Stimulated activated CD4-positive, alpha-beta T cell treated with anti-CD3 and anti-CD28 coated beads, Interleukin-2, amount 100 ng/mL, for 4 hours (primary cell): ENCODE measurements at places on chromosomes 16 and 17.

- DNase-seq: no peak
Observed at GRCh38 chr16:88896238-88897070, 30.0 kb upstream of the PABPN1L start.

DNA sequence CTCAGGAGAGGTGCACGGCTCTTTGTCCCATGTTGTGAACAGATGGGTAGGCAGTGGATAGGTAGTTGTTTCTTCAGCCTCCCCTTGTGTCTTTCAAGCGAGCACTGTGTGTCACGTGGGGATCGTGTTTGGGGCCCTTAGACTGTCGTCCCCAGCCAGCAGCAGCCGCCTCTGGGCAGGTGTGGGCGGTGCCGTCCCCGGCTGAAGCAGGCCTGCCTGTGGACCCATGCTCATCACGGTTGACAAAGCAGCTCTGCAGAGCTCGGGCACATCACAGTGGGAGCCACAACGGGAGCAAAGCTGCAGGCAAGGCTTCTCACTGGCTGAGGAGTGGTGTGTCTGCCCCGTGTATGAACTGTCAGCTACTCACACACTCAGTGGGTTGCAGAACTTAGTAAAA, 4.7 kb upstream of the RPL13 start:
- no peak for DNase-seq

- no peak for DNase-seq
Observed at GRCh38 chr16:7871371-7871770, 538.7 kb downstream of the RBFOX1 start.

- no peak for DNase-seq
Observed at GRCh38 chr16:50449800-50450199, 81.0 kb upstream of the BRD7 start.

DNA sequence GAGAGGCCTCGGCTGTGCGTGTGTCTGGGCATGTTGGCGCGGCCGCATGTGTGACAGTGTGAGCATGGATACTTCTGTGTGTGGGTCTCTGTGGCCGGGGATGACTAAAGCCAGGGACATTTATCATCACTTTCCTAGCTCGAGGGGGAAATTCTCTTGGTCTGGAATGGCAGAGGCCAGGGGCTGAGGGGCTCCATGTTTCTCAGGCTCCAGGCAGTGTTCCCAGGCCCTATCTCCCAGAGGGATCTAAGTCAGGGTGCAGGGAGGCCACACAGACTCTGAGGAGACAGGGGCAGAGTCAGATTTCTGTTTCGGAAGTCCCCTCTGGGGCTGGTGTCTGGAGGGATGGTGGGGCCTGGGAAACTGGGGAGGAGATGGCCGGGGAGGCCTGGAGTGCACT, 23.7 kb upstream of the SPNS2 start:
- no peak for DNase-seq

DNA sequence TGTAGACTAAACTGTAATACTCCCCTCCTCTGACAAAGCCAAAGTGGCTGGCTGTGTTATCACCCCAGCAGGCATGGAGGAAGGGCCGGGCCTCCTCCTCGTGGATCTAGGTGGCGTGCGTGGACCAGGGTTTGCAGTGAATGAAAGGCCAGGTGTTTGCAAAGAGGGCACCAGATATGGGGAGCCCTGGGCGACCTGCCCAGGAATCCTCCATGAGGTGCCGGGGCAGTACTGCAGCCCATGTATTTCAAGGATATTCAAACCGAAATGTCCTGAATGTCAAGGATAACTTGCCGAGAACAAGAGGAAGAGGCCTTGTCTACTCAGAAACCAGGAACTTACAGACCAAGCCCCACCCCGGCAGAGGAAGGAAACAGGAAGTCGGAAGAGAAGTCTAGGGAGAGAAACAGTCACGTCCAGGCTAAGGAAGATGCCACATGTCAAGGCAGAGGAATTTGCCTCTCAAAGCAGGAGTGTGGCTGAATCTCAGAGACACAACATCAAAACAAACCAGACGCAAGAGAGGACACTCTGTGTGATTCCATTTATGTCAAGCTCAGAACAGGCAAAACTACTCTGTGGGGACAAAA, 13.7 kb upstream of the OSGIN1 start:
- DNase-seq: no peak

DNA sequence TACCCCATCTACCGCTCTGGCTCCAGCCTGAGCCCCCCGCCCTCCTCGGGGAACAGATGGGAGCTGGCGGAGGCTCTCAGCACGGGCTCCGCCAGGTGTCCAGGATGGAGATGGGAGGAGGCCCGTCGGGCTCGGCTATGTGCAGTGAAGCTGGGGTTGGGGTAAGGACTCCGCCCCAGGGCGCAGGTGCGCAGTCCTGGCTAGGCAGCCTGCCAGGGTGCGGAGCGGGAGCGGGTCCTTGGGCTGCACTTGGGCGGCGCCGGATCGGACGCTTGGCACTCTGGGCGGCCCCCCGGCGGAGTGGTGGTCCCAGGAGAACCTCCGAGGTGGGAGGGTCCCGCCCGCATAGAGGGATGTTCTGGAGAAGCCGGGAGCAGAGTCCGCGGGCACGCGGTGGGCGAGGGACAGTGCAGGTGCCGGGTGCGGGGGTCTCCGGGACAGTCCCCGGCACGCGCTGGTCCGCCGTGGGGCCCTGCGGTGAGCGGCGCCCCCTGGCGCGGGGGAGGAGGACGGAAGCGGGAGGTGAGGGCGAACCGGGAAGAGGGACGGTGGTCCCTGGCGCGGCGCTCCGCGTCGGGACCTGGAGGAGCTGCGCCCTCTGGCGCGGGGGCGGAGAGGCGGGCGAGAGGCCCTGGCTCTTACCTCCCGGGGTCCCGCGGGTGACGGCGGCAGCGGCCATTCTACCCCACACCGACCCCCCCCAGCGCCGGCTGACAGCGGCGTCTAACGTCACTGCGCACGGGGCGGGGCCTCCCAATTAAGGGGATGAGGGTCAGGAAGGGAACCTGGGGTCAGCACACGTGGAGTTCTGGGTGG, at the start of gene CAMTA2:
Gene CAMTA2 (minus strand): TSS at position 725 of the 816 bp plus-strand sequence. CDS start 1,453 bp downstream, outside the sequence.
- DNase-seq: peak; percentile 79
